ENCODE measurements at places on chromosomes 3 and 15. TPM values are rescaled to one million over a fixed set of nuclear protein-coding genes. Genes with fewer than 3 reads are reported as not detected.

DNA sequence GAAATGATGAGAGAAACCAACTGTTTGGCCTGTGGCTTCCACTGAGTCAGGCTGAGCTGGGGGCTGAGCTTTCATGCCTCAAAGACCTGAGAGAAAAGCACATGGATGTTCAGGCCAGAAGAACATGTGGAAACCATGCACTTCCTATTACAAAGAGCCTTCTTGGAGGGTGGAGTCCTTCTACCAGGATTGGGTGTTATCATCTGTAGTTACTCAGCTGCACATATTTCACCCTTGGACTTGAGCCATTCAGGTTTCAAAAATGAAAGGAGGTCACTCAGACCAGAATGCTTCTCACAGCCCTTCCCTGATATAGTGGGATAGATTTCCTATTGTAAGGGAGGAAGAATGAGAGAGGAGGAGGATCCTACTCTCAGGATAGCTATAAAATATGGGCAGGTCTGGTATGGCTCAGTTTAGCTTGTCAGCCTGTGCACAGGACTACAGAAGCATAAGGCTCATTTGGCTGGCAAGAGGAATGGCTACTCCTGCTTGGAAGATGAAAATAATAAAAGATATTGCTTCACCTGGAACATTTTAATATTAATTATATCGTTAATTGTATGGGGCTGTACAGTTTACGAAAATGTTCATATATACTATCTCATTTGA is 173.6 kb upstream of the TMC3 start:
- no peak for DNase-seq

GRCh38 chr3:86800116-86800515 is 190.8 kb downstream of the VGLL3 start:
- no peak for DNase-seq

DNA sequence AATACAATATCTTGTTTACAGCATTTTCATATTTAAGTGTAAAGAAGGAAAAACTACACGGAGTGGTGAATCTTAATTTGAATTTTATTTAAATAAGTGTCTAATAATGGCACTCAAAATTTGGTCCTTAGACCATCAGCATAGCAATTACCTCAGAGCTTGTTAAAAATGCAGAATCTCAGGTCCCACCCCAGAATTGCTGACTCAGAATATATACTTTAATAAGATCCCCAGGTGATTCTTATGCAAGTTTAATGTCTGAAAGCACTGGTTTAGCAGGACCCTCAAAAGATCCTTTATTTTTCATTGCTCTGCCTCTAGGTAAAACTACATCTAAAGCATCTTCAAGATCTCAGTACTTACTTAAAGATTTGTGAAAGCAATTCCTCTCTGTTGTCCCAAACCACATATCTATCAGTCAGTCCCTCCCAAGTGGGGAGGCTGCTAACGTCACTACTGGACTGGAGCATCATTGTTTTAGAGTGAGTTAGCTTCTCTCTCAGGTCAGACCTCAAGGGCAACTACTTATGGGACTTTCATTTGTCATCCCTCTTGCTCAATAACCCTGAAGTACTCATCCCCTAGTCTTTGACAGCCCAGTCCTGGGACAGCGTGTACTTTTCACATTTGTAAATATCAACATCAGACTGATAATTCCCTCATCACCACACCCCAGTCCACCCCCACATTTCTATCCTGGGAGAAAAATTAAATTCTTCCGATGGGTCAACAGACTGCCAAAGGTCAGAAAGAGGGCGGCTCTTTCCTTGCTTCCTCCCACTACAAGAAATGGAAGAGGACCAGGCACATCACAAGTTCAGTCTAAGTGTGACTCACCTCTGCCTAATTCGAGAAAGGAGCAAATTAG is 76.7 kb downstream of the CBLB start:
- DNase-seq, result no peak

DNA sequence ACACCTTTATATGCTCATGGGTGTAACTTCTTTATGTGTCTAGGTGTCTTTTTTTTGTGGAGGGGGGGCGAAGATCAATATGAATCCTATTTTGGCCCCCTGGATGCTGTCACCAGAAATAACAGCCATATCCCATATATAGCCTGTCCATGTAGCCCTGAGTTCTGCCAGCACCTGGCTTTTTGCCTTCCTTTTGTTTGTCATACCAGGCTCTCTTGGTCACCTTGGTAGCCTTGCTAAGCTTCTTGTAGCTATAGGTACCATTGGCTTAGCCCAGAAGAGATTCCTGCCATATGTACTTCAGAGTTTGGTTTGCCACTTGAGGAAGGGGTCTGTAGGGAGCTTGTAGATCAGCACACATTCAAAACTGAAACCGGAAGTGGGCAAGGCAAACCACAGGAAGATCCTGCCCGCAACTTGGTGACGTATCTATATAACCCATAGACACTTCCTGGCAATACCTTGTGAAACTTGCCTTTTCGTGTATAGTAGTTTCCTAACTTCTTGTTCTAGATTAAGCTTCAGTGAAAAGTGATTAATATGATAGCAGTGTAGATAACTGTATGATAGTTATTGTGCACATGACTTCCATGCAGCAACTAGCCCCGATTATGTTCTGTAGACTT is 11.9 kb downstream of the RASA2 start:
- no peak for DNase-seq

DAZL gene
- not detected for total RNA-seq

DNA sequence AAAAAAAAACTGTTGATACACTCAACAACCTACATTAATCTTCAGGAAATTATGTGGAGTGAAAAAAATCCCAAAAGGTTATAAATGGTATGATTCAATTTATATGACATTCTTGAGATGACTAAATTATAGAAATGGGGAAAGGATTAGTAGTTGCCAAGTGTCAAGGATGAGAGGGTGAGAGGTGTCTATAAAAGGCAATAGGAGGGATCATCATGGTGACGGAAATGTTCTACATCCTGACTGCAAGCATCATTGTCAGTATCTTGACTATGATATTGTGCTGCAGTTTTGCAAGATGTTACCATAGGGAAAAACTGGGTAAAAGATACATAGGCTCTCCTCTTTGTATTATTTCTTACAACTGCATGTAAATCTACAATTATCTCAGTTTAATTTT is 125.6 kb downstream of the FRMD5 start:
- no peak for DNase-seq

DNA sequence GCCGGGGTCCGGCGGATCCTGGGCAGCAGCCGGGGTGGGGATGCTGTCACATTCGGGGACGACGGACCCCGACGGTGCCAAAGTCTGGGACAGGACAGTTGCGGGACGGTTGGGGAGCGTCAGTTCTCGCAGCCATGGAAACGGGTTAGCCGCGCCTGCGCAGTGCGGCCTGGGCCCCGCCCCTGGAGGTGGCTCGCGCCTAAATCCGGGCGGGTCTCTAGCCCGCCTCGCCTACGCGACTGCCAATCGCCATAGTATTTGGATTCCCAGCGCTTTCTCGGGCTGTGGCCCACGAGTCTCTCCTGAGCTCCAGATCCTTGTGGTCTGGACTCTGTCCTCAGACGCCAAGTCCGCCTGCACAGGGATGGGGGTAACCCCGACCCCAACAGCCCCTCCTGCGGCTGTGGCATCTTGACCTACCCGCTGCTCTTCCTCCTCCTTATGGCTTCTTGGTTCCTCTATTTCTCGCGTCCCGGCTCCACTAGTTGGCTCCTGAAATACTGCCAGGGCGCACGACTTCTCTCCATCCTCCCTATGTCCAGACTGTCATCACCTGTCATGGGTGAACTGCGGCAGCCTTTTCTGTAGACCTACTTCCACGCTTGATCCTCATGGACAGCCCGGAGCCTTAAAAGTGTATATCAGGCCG is at the start of gene ZMYND10:
ZMYND10 (minus strand) TSS at position 147 of the 649 bp plus-strand sequence. CDS start 153 bp downstream, outside the sequence.
- peak; percentile 40 for DNase-seq

GRCh38 chr3:69699183-69699582 is 40.1 kb upstream of the MITF start:
- no peak for DNase-seq

DNA sequence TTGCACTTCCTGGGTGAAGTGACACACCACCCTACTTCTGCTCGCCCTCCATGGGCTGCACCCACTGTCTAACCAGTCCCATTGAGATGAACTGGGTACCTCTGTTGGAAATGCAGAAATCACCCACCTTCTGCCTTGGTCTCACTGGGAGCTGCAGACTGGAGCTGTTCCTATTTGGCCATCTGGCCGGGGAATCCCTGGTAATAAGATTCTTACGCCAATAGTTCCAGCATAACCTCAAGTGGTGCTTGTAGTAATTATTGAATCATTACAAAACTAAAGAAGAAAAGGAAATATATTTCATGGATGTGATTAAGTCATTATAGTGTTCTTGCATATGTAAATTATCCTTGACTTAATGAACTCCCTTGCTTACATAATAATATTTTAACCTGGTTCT is 841.9 kb downstream of the CADM2 start:
- DNase-seq, result no peak

DNA sequence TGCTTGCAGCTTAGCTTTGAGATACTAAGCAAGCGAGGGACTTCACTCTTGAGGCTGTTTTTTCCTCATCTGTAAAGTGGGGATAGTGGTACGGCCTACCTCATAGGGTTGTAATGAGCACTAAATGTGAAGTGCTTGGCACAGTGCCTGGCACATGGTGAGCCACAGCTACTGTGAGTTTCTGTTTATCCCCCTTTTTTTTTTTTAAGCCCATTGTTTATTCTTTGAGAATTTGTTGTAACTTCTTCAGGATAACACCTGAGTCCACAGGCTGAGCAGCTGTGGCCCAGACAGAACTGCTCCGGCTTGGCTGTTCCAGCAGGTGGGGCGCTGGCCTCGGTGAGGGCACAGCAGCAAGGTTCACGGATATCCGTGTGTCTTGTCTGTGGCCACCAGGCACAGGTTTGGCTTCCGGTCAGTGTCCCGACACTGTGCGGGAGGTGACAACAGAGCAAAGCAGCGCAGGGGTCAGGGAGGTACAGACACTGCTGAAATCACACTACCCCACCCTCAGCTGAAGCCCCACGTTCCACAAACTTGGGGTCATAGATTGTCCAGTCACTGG is 7.3 kb upstream of the ISG20 start:
- DNase-seq, result peak; percentile 30

FANCD2OS gene
- total RNA-seq, result not detected

DNA sequence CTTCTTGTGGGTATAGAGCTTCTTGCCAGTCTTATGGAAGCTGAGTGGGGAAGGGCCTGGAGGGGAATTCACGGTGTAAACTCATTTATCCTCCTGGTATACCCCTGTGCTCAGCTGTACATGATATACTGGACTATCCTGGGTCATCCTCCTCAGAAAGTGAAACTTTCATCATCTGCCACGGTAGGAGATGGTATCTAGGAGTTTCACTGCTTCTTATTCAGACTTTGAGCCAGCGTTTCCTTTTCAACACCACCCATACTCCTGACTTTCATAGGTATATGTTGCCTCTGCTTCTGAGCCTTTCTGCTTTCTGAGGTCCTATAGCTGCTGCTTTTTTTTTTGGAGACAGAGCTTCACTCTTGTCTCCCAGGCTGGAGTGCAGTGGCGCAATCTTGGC is 15.6 kb downstream of the SENP5 start:
- no peak for DNase-seq

DNA sequence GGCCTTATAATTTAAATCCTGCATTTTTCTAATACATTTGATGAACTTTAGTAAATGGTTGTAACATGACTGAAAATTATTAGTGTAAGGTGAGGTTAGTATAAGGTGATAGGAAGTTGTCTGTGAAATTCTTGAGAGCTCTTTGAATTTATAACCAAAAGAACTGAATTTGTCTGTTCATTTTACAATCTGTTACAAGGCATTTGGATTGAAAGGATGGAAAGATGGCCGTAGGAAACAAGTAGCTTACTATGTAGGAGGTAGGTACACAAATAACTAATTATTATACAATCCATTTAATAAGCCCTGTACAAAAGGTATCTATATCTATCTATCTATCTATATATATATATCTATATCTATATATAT is 6.6 kb downstream of the DIPK2A start:
- no peak for DNase-seq

BUB1B gene
- total RNA-seq, result 12.8 TPM

AADACL2 gene
- total RNA-seq, result not detected

DNA sequence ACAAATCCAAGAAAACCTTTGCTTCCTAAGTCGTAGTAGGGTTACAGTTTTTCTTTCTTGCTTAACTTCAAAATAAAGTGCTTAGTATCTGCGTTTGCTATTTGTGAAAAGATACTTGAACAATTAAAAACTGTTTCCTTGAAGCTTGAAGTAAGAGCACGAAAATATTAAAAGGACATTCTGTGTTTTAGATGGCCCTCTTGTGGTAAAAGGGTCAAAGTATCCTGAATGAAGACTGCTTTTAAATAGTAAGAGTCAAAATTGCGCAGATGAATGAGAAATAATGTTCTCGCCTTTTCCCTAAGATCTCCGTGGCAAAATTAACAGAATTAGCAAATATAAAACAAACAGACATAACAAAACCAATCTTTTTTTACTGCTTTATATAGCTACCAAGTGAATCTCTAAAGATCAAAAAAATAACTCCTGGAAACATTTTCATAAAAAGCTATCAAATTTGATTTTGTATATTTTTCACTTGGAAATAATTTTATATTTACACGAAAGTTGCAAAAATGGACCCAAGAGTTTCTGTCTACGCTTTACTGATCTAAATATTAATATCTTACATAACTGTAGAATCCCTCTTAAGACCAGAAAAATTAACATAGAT is 175.4 kb downstream of the MBNL1 start:
- DNase-seq, result peak; percentile 77

GRCh38 chr3:16305111-16305541 is 40.1 kb downstream of the OXNAD1 start:
- DNase-seq, result no peak

DNA sequence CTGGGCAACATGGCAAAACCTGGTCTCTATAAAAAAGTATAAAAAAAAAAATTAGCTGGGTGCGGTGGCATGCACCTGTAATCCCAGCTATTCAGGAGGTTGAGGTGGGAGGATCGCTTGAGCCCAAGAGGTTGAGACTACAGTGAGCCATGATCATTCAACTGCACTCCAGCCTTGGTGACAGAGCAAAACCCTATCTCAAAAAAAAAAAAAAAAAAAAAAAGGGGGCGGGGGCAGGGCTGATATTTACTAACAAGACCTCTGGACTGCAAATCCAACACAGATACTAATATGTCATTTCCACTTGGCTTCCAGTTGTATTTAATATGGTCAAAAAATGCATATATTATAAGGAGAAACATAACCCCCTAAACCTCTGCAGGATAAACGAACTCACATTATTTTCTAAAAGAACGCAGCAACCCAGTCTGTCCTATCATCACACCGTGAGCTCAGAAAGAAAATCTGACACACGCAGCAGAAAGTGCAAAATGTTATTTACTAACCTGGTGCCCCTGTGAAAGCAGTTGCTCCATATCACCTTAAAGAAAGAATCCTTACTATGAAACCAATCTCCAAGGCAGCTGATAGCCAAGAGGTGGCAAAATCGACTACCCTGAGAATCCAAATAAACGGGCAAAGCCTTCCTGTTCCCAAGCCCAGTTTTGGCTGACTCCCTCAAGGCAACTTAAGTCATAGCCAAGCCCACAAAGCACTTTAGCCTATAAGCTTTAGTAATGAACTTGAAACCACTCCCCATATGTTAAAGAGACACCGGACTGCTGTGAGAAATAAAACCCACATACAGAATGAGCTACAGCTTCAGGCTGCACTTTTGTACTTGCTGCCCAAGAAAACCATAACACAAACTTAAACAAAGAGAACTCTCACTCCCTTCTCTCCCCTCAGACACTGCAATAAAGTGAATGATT is 39.3 kb downstream of the PLD1 start:
- DNase-seq, result peak; percentile 77

DNAH1 gene
- 5.6 TPM for total RNA-seq

CCR5 gene
- total RNA-seq, result not detected

GRCh38 chr3:164467007-164467406 is 611.3 kb downstream of the SI start:
- DNase-seq, result no peak

ECE2 gene
- not detected for total RNA-seq

TMIE gene
- total RNA-seq, result 0.17 TPM

CNTN3 gene
- not detected for total RNA-seq

- peak; percentile 90 for DNase-seq
Observed at GRCh38 chr3:169227911-169228310, 435.6 kb downstream of the MECOM start.

All from dermis blood vessel endothelial cell (primary cell).